Globus pallidus (tissue), 1 donor: ENCODE measurements at places on chromosomes 4 and X.

DNA sequence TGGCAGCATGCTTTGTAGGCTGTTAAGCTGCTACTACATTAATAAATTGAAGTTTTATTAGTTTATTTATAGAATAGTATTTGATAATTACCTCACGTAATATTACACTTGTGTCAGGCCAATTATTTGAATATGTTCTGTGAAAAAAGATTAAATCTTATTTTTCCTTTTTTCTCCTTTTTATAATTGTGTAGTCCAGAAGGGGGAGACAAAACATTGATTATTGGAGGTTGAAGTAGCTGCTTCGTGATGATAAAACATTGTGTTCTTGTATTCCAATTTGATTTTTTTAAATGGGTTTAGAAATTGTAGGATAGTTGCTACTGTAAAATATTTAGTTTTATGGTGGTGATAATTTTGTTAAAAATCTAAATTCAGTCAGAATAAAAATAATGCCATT, 85.7 kb downstream of the DIAPH2 start:
- DNase-seq, result no peak

DNA sequence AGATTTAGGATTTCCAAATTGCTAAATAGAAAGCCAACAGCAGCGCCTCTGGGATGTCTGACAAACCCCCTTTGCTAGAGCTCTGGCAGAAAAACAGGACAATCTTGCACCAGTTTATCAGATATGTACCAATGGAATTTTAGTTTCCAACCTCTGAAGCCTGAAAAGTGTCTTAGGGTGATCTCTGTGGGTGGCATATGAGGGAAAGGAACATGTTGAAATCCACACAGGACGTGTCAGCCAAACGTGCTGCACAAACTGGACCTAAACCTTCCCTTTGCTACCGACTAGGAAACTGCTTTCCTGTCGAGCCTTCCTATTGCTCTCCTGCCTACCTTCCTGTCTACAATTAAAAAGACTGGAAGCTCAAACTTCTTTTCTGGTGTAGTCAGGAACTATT, 53.5 kb downstream of the REELD1 start:
- DNase-seq, result no peak

DNA sequence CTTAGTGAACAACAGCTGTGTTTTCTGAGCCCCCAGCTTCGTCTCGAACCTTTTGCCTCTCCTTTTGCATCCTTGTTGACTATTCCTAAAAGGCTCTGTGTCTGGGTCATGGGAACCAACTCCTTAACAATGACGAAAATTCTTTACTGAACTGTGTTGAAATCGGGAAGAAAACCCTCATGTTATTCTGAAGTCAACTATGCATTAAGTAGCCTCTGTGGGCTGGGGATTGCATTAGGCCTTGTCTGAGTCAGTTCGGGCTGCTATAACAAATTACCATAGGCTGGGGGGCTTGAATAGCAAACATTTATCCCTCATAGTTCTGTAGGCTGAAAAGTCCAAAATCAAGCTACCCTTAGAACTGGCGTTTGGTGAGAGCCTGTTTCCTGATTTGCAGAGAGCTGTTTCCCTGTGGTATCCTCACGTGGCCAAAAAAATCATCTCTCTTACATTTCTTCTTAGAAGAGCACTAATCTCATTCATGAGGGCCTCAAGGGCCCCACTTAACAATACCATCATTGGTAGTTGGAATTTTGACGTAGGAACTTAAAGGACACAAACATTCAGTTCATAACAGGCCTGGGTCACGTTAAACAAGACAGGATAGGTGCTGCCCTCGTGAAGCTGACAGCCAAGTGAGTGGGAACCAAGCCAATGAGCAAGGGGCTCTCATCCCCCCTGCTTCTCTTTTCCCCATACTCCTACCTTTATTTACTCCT, 75.9 kb downstream of the CLNK start:
- no peak for DNase-seq

- no peak for DNase-seq
These were observed 39.3 kb downstream of the NSUN7 start for GRCh38 chr4:40789031-40789430.

- DNase-seq, result peak; percentile 43
These were observed 25.8 kb downstream of the OTUD4 start for GRCh38 chr4:145154573-145154972.

- no peak for DNase-seq
These were observed 112.5 kb upstream of the FRG1 start for GRCh38 chr4:189828081-189828697.

- DNase-seq, result no peak
These were observed 35.2 kb downstream of the SLC10A7 start for GRCh38 chr4:146486565-146486964.

DNA sequence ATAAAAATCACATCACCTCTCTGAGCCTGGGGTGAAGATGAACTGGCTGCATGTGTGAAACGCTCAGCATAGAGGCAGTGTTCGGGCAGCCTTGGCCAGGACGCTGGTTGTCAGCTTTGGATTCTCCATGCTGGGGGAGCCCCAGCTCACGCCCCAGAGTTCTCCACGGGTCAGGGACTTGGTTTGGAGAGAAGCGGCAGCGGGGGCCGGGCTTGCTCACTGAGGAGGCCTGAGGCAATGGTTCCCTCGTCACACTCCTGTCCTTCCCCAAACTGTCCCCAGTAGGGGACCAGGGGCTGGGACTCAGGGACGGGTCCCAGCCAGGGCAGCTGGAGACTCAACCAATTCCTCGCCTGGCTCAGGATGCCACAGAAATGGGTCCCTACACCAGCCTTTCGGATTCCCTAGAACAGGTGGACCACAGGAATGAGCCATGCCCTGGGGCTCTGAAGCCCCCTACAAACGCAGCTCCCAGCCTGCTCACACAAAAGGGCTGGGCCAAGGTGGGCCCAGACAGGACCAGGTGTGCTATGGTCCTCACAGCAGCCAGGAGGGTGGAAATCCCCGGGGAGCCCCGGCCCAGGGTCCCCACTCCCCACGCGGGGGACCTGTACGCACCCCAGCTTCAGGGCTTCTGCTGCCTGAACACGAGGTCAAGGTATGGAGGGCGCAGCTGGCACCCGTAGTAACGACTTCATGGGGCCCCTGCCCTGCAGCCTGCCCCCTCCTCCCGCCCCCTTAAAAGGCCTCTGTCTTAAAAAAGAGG, 1.4 kb downstream of the MXD4 start:
- DNase-seq, result no peak

- DNase-seq, result no peak
These were observed 80.9 kb downstream of the C4orf33 start for GRCh38 chr4:129176864-129177263.

DNA sequence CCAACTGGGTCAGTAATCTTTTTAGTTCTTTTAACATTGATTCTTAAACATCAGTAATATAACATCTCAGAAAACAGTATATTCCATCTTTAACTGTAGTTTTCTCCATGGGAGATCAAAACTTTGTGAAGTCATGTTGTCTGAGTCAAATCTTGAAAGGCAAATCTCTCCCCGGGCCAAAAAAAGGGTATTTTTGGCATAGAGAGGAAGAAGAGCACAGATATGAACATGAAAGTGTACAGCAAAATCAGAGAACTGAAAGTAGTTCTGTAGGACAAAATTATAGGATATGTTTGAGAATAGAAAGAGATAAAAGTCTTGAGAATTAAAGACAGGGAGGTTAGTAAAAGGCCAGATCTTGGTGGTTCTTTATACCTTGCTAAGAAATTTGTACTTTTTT, 176.4 kb upstream of the GYPA start:
- no peak for DNase-seq

DNA sequence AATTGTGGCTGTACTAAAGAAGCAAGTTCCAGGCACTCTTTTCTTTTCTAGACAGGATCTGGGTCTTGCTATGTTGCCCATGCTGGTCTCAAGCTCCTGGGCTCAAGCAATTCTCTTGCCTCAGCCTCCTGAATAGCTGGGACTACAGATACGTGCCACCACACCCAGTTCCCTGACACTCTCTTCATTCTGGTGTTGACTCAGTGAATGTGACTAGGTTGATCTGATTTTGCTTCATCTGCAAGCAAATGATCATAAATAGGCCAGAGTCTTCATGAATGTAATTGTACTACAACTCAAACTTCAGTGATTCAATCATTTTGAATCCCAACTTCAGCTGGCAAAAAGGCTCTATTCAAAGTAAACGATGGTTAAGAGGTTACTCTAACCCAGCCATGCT, 78.5 kb downstream of the APBB2 start:
- no peak for DNase-seq

- DNase-seq, result no peak
These were observed 58.1 kb downstream of the MAML3 start for GRCh38 chr4:140095694-140096482.

- DNase-seq, result peak; percentile 56
These were observed 88.0 kb downstream of the FNIP2 start for GRCh38 chr4:158856852-158857251.

DNA sequence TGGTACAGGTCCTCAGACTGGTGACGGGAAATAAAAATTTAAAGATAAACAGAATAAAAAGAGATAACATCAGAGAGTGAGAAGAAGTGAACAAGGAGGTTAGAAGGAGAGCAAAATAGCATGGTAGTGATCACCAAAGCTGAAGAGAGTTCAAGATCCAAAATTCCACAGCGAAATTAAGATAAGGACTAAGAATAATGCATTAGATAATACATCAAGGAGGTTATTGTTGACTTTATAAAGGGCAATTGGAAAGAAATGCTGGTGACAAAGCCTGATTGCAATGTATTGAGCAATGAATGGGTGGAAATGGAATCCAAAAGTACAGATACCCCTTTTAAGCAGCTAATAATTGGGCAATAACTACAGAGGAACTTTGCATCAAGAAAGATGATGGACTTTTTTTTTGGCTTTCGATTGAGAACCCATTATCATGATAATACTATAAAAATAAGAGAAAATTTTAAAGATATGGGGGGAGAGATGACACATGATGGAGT, 101.6 kb upstream of the MAP9 start:
- DNase-seq, result no peak

GRCh38 chr4:54840992-54841768, 183.4 kb downstream of the KIT start:
- peak; percentile 66 for DNase-seq

DNA sequence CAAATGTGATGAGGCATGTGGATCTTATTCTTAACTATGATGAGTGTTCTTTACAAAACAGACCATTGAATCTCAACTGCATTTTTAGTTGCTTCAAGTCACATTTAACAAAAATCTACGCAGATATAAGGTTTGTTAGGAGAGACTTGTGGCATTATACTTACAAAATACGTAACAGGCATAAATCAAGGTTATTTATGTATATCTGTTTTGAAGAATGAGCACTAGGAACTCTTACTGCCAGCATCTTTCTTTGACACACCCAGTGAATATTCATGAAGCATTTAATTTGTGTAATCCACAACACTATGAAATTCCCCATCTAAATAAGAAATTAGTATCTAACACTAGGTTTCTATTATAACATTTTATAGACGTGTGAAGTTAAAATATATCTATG, 186.3 kb downstream of the FAT4 start:
- DNase-seq, result no peak

- DNase-seq, result no peak
These were observed 50.4 kb upstream of the IL13RA2 start for GRCh38 chrX:115067812-115068211.

DNA sequence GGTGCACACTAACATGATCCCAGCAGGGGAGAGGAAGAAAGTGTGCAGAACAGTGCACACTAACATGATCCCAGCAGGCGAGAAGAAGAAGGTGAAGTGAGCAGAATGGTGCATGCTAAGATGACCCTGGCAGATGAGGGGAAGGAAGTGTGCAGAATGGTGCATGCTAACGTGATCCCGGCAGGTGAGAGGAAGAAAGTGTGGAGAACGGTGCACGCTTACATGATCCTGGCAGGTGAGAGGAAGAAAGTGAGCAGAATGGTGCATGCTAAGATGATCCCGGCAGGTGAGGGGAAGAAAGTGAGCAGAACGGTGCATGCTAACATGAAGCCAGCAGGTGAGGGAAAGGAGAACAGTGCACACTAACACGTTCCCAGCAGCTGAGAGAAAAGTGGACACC, 83.7 kb downstream of the ACOX3 start:
- no peak for DNase-seq

- DNase-seq, result no peak
These were observed 82.3 kb downstream of the ARHGAP24 start for GRCh38 chr4:85557016-85557901.

DNA sequence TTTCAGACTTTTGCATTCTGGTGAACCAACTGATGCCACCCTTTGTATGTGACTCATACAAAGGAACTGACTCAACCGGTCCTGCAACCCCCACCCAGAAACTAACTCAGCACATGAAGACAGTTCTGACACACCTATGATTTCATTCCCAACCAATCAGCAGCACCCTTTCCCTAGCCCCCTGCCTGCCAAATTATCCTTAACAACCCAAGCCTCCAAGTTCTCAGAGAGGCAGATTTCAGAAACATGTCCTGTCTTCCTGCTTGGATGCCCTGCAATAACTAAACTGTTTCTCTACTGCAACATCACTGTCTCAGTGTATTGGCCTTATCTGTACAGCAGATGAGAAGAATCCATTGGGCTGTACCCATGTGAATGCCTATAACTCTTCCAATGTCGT, 284.7 kb downstream of the CAMK2D start:
- no peak for DNase-seq

GRCh38 chr4:153332936-153333335, 11.6 kb upstream of the MND1 start:
- DNase-seq, result no peak

DNA sequence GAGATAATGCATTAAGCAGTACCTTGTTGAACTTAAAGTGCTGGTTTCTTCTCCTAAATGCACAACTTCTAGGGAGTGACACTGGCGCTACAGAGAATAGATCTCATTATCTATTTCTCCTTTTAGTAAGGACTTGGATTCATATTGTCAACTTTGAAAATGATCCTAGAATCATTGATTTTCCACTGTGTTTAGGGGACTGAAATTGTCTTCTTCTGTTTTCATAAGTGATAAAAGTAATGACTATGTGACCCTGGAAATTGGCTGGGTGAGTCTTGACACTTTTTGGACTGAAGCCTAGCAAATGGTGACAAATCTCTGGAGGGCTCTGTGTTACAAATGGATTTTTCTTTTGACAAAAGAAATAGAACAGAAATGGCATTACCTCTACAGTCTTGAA, 167.8 kb downstream of the NDST4 start:
- DNase-seq, result no peak

GRCh38 chr4:186644737-186645261, 78.9 kb downstream of the FAT1 start:
- DNase-seq, result no peak

DNA sequence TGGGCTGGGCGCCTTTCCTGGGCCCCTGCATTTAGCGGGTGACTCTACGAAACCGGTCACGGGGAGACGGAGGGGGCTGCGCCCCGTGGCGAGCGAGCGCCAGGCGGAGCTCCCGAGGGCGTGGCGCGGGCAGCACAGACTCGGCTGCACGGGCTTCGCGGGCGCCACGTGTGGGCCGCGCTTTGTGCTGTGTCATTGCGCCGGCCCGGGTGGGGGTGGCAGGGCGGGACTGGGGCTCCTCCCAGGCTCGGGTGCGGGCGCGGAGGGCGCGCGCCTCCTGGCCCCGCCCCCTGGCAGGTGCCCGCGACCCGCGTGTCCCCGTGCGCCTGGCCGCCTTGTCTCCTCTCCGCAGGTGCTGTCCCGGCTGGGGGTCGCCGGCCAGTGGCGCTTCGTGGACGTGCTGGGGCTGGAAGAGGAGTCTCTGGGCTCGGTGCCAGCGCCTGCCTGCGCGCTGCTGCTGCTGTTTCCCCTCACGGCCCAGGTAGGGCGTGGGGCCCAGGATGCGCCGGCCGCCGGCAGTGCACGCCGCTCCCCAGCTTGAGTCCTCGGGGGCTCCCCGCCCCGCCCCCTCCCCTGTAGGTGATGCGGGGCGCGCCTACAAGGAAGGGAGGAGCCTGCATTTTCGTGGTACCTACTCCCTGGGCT, 651 bp downstream of the UCHL1 start:
- peak; percentile 33 for DNase-seq

GRCh38 chr4:134552063-134552462, 350.5 kb upstream of the PABPC4L start:
- DNase-seq, result no peak

GRCh38 chr4:37441231-37442061, 196.9 kb downstream of the NWD2 start:
- DNase-seq, result no peak
